ENCODE measurements at places on chromosomes 7 and 10. TPM values are rescaled to one million over a fixed set of nuclear protein-coding genes. Genes with fewer than 3 reads are reported as not detected.

SPAM1 gene
- total RNA-seq, result not detected

DNA sequence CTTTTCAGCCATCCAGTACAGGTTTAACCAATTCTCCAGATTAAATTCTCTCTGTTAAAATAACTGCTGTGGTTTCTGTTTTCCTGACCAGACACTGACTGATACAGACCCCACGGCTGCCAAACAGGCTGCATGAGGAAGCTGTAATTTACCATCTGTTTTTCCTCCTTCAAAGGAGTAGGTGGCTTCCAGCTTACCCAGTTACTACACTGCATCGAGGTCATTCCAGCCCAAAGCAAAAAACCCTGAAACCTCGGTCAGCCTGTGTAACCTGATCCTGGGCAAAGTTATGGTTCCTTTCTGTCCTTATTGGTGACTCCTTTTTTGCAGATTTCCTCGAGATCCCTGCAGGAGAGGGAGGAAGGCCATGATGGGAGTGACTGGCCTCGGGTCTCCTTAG, 27.9 kb upstream of the LOXL4 start:
- peak; percentile 11 for DNase-seq

DENND11 gene
- 8.4 TPM for total RNA-seq

INMT gene
- not detected for total RNA-seq

LOXL4 gene
- total RNA-seq, result not detected

DNA sequence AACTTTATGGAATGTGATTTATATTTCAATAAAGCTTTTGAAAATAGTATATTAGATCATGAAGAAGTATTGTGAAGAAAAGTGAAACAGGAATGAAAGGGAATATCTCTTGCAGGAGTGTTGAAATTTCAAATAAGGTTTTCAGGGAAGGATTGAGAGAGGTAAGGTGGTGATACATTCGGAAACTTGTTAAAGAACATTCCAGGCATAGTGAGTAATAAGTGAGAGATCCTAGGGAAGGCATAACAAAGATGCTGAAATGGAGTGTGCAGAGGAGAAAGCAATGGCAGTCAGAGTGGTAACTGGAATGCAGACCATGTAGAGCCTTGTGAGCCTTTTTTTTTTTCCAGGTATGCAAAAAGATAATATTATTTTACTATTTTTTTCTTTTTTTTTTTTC, 4.1 kb downstream of the OR9A4 start:
- DNase-seq, result no peak

HOXA7 gene
- 0.44 TPM for total RNA-seq

- peak; percentile 16 for DNase-seq
These were observed 303.5 kb upstream of the AOAH start for GRCh38 chr7:37027557-37028341.

HIBADH gene
- 61.1 TPM for total RNA-seq

SLIT1 gene
- not detected for total RNA-seq

GRCh38 chr10:126910798-126911197, 5.6 kb downstream of the DOCK1 start:
- DNase-seq, result no peak

DNA sequence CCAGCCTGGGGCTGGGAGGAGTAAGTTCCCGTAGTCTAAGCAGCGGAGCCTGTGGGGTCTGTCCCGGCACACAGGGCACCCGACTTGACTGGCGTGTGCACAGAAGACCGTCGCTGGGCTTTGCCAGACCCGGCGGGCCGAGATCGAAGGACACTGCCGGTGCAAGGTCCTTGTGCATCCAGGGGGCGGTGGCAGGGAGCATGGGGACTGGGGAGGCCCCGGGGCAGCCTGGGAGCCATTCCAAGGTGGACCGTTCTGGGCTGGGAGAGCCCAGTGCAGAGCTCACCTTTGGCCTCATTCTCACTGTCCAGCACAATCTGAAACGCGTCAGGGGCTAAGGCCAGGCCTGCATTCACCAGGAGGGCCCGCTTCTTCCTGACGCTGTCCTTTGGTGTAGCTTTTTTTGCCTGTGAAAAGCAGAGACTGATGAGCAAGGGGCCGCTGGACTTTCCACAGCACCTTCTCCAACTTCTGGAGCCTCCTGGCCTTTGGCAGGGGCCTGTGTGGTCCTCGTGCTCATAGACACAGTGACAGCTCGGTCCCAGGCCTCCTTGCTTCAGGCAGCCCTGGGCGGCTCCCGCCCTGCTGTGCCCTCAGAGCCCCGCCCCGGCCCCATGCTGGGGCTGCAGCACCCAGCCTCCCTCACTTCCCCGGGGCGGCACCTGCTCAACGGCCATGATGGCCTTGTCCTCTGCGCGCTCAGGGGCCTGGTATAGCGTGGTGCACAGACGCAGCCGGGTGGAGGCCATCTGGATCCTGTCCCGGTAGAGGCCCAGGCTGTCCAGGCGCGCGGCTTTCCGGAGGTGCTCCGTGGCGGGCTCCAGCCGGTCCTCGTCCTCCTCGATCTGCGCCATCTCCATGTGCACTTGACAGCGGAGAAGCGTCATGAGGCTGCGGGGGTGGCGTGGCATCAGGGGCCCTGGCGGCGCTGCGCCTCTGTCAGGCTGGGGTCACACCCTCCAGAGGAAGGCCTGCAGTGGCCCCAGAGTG, 20.3 kb downstream of the CFAP46 start:
- no peak for DNase-seq

DNA sequence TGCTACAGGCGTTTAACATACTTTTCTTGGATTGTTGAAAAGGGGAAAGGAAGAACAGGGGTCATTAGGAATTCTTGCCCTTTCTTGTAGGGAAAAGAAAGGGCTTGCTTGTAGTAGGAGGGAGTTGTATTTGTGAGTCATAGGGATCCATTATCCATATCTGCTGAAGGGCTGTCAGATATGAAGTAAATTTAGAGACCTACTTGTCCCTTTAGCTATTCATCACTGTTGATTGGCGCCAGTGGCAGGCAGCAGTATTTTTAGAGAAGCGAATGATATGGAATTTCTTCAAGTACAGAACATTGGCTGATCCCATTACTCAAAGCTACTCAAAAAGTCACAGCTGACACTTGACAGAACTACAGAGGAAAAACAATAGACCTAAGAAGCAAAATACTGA, 97.7 kb downstream of the CELF2 start:
- no peak for DNase-seq

GRCh38 chr7:26899519-26899918, 35.1 kb upstream of the SKAP2 start:
- no peak for DNase-seq

DNA sequence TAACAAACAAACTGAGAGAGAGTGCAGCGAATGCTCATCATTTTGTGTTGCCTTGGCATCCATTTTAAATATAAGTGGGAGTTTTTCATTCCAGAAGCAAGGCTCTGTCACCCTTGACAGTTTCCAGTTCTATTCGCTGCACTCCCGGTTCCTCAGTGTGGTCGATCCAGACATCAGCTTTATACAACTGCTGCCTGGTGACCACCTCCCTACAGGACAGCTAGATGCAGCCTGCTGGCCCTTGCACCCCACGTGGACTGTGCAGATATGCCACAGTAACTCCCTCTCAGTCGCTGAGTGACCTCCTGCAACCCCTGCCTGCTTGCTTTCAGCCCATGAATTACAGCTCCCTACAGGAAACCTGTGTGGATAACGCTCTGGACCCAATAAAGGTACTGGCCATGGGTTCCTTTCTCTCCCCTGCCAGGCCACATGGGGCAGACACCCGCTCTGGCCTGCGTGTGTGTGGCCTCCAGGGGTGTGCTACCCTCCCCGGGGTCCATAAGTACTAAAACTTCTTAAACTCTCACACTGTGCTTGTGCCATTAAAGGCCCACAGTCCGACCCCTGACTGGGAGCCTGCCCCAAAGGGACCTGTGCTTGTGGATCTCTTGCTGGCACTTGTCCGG, 23.6 kb downstream of the BEND7 start:
- no peak for DNase-seq

MCU gene
- total RNA-seq, result 14.0 TPM

TRIL gene
- not detected for total RNA-seq

DNA sequence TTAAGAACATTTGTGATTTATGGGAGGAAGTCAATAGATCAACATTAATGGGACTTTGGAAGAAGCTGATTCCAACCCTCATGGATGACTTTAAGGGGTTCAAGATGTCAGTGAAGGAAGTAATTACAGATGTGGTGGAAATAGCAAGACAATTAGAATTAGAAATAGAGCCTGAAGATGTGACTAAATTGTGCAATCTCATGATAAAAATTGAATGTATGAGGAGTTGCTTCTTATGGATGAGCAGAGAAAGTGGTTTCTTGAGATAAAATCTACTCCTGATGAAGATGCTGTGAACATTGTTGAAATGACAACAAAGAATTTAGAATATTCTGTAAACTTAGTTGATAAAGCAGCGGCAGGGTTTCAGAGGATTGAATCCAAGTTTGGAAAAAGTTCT, 70.9 kb upstream of the NEUROD6 start:
- no peak for DNase-seq

DNA sequence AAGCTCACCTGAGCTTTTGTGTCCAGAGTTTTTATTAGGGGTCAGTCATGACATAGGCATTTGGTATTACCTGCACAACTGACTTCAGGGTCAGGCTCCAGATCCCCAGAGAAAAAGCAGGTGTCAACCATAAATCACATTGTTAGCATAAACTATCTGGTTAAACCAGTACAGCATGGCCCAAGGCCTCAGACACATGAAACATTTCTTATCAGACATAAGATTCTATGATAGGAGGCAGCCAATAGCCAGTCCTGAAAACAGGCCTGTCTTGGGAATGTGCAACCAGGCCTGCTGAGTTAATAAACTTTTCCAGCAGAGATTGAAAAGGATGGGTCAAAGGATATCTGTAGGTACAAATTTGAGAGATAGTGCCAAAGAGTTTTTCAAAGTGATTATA, 116.1 kb downstream of the TPST1 start:
- DNase-seq, result no peak

KIAA1217 gene
- total RNA-seq, result 48.7 TPM

GLI3 gene
- total RNA-seq, result 23.1 TPM

Data from MCF 10A (cell line).